Activated CD8-positive, alpha-beta memory T cell treated with anti-CD3 and anti-CD28 coated beads for 24 hours (primary cell): ENCODE measurements at places on chromosomes 3 and 15.

DNA sequence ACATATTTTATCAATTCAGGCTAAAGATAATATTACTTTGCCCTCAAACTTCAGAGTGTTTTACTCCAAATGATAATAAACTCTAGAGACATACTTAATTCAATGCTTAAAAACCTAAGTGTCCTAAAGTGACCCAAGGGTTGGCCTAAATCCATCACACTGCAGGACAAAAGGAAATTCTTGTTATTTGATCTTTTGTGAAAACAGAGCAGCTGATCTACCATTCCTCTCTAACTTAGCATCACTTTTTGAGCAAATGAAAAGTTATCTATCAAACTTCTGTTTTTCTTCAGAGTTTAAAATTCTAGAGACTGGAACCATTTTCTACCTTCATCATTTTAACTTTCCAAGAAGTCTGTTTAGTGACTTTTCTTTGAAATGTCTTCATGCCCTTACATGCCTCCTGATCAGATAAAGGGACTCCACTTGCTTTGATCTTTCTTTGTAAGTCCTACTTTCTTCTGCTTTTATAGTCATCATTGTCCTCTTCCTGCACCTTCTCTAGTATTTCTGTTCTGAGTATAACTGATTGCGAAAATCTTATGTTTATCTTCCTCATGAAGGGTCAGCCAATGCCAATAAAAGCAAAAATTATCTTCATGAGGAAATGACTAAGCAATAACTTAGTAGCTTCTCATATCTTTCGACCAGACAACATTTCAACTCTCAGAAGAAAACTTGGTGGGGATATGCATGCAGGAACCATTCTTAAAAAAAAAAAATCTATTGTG is 378.7 kb upstream of the TGFBR2 start:
- DNase-seq, result no peak

DNA sequence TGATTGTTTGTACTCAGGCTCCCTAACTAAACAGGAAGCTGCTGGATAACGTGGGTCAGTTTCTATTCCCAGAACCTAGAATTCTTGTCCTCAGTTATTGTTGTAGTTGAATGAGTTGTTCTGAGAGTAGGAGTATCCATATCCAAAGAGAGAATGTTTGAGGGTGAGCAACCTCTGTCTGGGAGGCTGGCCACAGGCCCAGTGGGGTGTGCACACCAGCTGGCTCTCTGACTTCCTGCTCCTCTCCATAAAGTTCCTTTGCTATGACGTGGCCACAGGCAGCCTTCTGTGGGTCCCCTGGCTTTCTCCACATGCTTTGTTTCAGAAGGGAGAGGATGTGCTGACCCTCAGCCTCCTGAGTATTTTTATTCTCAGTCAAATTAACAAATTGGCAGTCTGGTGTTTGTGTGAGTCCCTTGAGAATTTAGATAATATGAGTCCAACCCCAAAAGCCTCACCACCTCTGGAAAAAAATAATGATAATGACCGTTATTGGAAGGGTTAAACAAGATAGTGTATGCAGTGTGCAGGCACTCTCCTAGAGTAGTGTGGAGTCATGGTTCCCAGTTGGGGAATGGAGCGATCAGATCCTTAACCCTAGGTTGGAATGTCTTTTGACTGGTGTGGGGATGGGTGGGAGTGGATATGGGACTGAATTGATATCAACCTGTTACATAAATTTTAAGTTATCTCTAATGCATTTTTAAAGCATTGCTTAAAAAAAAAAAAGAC is 47.6 kb upstream of the MED12L start:
- no peak for DNase-seq

GRCh38 chr15:80060356-80061006 is 1.0 kb downstream of the ZFAND6 start:
- peak; percentile 67 for DNase-seq

- DNase-seq, result peak; percentile 7
Measured at GRCh38 chr3:126424751-126425150, 30.0 kb downstream of the CFAP100 start.

DNA sequence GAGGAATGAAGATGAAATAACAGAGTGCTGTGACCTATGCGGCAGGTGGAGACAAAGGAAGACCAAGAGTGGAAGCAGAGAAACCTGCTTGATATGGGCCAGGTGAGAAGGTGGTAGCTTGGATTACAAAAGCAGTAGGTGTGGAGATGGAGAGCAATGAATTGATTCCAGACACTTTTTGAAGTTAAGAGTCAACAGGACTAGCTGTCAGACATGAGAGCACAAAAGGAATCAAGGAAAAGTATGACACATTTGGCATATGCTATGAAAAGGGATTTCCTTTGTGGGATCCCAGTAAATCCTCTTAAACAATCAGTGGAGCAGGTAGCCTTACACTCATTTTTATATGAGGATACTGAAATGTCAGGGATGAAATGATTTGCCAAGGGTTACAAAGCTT is 160.5 kb downstream of the GREM1 start:
- no peak for DNase-seq

DNA sequence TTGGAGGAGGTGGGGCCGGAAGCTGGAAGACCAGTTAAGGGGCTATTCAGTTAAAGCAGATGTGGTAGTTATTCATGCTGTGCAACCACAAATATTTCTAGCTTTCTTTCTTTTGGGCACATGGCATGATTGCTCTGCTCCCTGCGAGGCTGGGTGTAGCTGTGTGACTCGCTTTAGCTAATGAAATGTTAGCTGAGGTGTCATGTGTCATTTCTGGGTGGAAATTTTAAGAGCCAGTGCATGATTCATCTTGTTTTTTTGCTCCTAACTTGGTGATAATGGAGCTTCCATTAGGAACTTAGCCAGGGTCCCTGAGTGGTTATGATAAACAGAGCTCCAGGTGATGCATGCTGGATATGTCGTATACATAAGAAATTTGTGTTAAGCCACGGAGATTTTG is 300.6 kb downstream of the SATB1 start:
- DNase-seq, result no peak

- no peak for DNase-seq
Measured at GRCh38 chr3:23626442-23626841, 179.3 kb upstream of the UBE2E1 start.

DNA sequence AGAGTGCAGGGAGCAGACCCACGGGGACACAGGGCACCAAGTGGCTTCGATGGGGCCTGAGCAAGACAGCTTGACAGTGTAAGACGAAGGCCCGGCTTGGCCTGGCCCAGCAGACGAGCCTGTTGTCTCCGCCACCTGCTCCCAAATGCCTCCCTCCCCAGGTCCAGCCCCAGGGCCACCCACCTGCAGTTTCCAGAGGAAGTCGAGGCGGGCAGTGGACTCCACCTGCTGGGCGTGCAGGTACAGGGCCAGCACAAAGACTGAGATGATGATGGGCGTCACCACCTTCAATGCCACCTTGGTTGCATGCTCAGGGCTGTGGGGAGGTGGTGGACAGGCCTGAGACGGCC is 94.1 kb downstream of the SEC22A start:
- DNase-seq, result no peak

GRCh38 chr3:191363221-191363620 is 32.9 kb upstream of the UTS2B start:
- no peak for DNase-seq
